ENCODE measurements at places on chromosomes 16 and 17.

DNA sequence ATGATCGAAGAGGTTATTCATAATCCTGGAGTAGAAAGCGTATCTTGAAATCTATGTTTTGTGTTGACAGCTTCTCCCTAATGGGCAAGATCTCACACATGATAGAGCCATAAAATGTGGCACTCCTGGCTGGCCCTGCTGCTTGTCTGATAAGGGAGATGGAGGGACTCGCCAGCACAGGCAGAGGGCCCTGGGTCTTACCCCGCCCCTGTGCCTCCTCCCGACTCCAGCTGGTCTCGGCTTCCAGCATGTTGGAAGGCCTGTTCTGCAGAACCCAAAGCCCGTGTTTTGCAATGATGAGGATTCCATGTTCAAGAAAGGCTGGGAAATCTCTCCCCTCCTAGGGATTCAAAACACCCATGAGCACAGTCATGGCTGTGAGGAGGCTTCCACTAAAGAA is 106.7 kb upstream of the SDK2 start:
- no peak for DNase-seq

DNA sequence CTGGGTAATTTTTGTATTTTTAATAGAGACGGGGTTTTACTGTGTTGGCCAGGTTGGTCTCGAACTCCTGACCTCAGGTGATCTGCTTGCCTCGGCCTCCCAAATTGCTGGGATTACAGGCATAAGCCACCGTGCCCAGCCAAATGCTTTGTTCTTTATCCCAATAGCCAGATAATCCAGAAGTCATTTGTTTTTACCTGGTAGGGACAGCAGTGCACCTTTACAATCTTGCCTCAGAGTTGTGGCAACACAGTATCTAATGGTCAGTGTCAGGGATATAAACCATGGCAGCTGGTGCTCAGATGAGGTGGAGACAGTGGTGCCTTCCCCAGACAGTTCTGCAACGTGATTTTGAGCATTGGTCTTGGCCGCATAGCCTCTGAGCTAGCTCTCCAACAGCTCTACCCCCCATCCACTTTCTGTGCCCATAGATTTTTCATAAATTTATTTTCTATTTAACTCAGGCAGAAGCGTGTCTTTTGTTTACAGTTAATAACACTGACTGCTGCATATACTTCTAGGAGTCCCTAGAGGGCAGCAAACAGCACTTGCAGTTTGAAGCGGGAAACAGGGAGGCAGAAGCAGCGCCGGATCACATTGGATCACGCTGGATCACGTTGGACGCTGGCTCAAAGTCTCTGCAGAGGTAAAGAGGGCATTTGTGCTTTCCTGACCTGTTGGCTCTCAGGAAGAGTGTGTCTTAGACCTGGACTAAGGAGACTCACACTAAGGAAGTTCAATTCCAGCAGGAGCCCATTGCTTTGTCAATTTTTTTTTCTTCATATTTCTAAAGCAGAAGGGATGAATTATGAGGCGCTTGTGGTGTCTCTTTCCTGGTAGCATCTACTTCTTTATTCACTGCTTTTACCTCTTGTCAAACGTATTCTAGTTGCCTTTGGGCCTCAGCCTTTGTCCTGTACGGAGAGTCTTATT is 5.1 kb upstream of the GGT6 start:
- peak; percentile 67 for DNase-seq

DNA sequence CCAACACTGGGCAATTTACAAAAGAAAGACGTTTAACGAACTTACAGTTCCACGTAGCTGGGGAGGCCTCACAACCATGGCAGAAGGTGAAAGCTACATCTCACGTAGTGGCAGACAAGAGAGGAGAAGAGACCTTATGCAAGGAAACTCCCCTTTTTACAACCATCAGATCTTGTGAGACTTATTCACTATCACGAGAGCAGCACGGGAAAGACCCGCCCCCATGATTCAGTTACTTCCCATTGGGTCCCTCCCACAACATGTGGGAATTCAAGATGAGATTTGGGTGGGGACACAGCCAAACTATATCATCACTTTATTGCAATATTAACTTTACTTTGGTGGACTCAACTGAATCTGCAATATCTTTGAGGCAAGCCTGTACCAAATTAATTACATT is 11.9 kb upstream of the ENGASE start:
- no peak for DNase-seq

- peak; percentile 82 for DNase-seq
These were observed 128.0 kb upstream of the CACNG5 start for GRCh38 chr17:66706851-66707450.

DNA sequence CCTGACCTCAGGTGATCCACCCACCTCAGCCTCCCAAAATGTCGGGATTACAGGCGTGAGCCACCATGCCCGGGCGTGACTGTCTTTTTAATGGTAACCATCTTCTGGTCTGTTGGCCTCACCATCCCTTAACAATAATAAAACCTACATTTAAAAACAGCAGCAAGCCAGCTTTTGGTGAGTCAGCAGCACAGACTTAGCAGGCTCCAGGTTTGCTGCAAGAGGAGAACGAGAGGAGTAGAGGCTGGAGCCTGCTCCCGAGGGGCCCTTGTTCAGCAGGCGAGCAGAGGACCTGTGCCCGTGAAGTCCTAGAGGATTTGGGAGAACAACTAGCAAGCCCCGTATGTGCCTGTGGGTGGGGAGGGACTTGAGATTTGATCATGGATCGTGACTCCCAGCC is 35.7 kb downstream of the MYH13 start:
- no peak for DNase-seq

DNA sequence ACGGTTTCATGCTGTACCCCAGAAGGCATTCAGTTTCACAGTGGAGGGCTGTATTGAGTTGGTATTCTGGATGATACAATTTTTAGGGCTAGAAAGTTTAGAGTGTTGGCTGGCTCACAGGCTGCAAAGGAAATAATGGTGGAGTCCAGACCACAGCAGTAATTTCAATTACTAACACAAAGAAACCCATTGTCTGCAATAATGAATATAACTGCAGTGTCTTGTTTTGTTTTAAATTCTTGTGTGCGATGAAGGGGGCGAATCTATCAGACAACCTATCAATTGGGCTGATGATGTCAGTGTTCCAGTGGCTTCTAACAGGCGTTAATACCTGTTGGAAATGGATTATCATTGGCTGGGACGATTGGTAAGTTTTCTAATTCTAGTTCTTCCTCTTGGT is 1.5 kb downstream of the SP2 start:
- DNase-seq, result no peak

- peak; percentile 44 for DNase-seq
These were observed 2.8 kb downstream of the MAPK8IP3 start for GRCh38 chr16:1708768-1709180.

DNA sequence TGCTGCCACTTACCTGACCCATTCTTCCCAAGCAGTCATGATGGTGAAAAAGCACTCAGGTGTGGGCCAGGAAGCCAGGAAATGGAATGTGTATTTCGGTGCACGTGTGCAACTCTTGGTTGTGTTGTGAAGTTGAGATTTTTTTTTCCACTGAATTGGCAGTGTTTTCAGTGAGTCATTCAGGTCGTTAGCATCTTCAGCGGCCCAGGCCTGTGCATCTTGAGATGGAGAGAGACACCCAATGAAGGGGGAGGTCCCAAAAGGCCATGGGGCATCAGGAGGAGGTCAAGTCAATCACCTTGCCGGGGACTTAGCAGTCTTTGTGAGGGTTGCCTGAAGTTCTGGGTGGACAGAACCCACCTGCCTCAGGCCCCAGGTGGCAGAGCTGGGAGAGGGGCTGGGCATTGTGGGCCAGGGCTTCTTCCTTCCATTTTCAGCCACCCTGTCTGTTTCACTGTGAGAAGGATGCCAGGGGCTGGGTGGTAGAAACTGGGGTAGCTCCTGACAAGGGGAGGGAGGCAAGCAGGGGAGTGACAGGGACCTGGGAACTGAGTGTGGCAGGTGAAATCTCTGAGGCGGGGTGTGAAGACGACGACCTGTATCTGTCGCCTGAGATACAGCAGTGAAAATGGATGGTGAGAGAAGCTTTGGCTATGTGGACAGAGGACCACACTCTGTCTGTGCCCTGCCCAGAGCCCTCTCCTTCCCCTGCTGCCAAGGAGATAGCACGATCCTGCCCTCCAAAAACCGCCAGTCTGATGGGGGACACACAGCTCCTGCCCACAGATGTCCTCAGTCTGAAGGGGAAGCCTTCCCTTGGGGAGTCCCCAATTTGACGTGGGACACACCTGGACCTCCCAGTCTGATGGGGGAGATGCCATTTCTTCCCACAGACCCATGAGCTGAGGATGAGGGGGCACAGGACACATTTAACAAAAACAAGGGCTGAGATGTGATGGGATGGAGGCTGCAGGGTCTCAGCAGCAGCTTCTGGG is 11.9 kb downstream of the TBKBP1 start:
- DNase-seq, result no peak

DNA sequence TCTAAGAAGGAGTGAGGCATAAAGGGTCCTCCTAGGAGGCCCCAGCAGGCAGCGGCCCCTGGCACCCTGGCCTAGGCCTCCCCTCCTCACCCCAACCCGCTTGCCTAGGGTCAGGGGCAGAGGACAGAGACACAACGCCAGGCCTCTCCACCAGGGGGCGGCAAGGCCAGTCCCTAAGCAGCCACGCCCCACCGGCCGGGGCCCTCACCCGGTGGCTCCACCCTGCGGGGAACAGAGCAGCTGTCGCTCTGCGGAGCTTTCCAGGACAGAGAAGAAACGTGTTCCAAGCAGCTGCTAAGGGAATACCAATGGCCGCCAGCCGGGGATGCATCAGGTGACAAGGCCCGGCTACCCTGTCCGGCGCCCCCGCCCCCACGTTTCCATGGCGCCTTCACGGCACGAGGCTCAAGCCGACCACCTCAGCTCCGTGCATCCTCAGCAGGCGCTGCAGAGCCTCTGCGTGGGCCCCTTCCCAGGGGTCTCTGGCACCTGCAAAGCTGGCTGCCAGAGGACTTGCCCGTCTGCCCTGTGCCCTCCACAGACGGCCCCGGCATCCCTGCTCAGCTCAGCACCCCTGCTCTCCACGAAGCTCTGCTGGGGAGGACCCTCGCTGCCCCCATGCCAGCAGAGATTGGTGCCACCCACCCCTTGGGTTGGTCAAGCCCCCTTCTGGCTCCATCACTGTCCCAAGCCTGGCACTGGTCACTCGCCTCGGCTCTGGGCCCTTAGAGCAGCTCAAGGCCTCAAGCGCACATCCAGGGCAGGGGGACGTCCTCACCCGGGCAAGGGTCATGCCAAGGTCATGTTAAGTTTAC is 5.6 kb downstream of the ZNF598 start:
- DNase-seq, result peak; percentile 69

DNA sequence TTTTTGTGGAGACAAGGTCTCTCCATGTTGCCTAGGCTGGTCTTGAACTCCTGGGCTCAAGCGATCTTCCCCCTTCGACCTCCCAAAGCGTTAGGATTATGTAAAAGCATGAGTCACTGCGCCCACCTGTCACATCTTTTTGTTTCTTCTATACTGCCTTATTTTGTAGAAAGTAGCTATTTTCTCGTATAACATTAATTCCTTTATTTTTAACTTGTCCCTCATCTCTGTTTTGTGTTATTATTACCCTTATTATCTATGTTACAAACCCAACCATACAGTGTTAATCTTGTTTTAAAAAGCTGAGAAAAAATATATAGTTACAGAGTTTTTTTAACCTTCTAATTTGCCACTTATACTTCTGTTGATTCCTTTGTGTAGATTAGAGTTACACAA is 1.4 kb upstream of the TXNDC11 start:
- no peak for DNase-seq

GRCh38 chr16:75222271-75222783 is 3.5 kb downstream of the CTRB1 start:
- no peak for DNase-seq

Data from bronchial epithelial cell (primary cell).